ENCODE measurements at places on chromosomes 4 and X. TPM values are rescaled to one million over a fixed set of nuclear protein-coding genes. Genes with fewer than 3 reads are reported as not detected.
A peak's percentile ranks its signal among the peaks of the same experiment; 100 is the strongest.

DNA sequence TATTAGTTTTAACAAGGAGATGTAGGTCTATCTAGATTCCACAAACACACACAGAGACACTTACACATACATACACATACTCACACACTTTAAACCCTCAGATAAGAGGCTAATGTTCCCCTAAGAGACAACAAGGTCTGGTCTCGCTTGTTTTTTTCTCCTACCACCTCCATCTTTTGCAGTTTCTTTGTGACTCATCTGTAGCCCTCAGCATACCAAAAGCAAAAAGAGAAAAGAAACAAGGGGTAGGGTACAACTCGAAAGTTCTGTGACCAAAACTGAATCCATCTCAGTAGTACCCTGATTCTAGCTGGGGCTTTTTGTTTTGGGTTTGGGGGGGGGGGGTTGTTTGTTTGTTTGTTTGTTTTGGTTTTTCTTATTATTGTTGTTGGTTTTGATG is 12.2 kb upstream of the EXOSC9 start:
- DNase-seq: no peak

The FGA gene
- polyA plus RNA-seq: 5.3 TPM

- DNase-seq: no peak
Measured at GRCh38 chrX:136450050-136450830, 37.5 kb upstream of the BRS3 start.

DNA sequence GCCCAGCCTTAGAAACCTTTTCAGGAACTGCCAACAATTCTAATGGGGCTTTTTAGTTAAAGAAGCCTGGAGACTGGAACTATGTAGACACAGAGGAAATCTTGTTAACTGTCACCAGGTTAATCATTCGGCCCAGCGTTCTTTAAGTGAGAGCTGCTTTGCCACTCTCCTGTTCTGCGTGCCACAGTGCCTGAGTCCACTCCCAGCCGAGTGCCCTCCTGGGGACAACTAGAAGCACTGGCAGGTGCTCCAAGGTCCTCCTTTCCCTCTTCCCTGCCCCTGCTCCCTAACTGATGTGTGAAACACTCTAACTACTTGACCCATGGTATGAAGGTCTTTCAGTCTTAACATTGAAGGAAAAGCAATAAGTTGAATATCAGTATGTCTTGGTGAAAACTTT is 151.2 kb upstream of the TLL1 start:
- DNase-seq: no peak

DNA sequence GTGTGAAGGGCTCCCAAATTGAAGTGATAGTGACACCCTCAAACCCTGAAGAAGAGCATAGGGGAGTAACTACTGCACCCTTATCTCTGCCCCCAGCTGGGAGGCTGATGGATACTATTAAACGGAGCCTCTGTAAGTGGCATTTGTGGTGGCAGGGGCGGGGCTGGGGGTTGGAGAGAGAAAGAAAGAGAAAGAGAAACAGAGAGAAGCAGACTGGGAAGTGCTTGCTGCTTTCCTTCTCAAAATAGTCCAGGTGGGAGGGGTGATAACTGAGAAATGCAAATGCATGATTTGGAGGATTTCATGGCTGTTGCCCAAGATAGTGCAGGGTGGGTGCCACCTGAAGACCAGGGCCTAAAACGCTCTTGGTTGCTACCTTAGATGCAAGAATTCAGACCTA is 253.5 kb upstream of the GATB start:
- DNase-seq: no peak

GRCh38 chrX:106897259-106897658 is 5.9 kb downstream of the RIPPLY1 start:
- DNase-seq: no peak

The DKK2 gene
- polyA plus RNA-seq: 0.19 TPM

DNA sequence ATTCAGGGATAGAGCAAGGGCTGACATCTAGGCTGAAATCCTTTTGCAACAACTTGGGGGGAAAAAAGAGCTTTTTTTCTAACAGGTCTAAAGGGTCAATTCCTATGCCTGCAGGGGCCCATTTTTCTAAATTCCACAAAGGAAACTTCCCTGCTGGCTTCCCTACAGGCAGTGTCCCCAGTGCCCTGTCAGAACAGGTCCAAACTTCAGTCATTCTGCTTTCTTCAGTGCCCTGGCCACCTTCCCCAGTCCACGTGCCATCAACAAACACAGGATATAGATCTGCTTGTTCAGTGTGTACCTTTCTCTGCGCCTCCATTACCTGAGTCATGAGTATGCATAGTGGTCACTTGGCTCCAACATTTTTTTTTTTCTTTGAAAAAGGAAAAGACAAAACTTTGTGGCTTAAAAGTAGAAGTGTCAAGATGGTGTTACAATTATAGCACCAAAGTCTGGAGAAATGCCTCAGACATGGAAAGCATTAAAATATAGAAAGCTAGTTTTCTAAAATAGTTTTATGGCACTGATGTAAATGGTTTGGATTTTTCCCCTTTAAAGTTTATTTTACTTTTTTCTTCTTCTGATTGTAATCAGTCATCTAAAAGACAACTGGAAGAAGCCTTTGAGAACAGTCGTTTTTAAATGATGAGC is 84.0 kb upstream of the JADE1 start:
- no peak for DNase-seq

The FDCSP gene
- not detected for polyA plus RNA-seq

The KCNIP4 gene
- 9.8 TPM for polyA plus RNA-seq

DNA sequence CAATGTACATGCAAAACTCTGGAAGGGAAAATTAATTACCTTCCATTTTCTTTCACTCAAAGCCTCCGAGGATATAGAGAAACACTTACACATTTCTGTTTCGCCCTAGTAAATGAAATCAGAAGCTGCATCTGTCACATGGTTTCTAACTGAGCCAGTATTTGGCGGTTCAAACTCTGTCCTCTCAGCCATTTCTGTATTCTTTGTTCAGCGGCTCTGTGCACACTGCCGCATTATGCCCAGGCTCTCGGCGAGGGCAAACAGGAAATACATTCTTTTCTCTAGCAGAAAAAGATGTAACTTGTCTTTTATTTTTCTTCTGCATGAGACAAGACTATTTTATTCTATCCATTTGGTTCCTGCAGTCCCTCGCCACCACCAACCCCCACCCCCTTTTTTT is 71.4 kb upstream of the GPM6B start:
- DNase-seq: no peak

The SPIN2B gene
- polyA plus RNA-seq: 10.9 TPM

GRCh38 chr4:171348090-171348489 is 465.1 kb upstream of the GALNTL6 start:
- no peak for DNase-seq

DNA sequence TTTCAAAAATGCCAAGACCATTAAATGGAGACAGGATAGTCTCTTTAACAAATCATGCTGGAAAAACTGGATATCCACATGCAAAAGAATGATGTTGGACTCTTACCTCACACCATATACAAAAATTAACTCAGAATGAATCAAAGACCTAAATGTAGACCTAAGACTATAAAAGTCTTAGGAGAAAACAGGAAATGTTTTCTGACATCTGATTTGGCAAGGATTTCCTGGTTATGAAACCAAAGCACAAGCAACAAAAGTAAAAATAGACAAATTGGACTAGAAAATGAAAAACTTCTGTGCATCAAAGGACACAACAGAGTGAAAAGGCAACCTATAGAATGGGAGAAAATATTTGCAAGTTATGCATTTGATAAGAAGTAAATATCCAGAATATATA is 37.6 kb downstream of the ARFIP1 start:
- DNase-seq: no peak

GRCh38 chrX:39667736-39668482 is 429.8 kb downstream of the BCOR start:
- DNase-seq: no peak

DNA sequence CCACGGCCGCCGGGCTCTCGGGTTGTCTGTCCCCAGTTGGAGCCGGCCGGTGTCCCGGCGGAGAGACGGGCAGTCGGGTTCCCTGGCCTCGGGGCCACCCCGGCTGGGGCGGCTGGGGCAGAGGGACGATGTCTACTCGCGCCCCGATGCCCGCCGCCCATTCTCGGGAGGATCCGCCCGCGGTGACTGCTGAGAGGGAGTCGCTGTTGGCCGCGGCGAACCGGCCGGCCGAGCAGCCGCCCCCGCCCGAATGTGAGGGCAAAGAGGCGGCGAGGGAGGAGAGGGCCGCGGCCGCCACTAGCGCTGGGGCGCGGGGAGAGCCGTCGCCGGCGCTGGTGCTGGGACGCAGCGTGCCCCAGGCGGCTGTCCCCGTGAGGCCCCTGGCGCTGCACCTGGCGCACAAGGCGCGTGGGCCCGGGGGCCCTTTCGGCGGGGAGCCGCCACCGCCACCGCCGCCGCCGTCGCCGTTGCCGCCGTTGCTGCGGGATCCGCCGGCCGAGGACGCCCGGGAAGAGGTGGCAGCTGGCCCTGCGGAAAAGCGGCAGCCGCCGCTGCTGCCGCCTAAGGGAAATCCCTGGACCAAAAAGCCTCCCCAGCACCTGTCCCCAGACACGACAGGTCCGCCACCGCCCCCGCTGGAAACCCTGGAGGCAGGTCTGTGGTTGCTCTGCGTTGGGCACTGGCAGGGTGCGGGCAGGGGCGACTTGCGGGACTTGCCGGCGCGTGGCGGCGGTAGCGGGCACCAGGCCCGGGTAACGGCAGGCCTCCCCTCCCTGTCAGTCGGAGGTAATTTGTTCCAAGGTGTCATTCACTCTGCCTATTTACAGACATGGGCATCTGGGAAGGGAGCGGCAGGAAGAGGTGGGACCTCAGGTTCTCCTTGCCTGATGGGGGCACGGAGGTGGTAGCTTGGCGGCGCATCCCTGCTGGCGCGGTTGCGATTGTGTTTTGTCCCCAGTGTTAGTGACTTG is 739 bp downstream of the LARP1B start:
- DNase-seq: peak; percentile 91

DNA sequence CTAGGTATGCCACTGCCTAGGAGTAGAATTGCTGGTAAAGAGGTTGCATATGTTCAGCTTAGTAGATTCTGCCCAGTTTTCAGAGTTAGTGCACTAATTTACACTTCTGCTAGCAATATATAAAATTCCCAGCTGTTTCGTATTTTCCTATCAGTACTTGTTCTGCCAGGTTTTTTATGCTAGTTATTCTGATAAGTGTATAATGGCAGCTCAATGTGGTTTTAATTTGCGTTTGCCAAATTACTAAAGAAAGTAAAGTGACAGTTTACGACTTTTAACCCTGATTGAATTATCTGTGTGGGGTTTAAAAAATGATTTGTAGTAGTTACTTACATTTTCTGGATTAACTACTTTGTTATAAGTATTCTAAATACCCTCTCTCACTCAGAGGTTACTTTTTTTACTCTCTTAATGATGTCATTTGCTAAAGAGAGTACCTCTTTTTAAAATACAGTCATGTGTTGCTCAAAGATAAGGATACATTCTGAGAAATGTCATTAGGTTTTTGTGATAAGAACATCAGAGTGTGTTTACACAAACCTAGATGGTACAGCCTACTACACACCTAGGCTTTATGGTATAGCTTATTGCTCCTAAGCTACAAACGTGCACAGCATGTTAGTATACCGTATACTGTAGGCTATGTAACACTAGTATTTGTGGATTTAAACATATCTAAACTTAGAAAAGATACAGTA is 363.2 kb downstream of the IL15 start:
- DNase-seq: no peak
